ENCODE measurements at places on chromosomes 16 and 17.

DNA sequence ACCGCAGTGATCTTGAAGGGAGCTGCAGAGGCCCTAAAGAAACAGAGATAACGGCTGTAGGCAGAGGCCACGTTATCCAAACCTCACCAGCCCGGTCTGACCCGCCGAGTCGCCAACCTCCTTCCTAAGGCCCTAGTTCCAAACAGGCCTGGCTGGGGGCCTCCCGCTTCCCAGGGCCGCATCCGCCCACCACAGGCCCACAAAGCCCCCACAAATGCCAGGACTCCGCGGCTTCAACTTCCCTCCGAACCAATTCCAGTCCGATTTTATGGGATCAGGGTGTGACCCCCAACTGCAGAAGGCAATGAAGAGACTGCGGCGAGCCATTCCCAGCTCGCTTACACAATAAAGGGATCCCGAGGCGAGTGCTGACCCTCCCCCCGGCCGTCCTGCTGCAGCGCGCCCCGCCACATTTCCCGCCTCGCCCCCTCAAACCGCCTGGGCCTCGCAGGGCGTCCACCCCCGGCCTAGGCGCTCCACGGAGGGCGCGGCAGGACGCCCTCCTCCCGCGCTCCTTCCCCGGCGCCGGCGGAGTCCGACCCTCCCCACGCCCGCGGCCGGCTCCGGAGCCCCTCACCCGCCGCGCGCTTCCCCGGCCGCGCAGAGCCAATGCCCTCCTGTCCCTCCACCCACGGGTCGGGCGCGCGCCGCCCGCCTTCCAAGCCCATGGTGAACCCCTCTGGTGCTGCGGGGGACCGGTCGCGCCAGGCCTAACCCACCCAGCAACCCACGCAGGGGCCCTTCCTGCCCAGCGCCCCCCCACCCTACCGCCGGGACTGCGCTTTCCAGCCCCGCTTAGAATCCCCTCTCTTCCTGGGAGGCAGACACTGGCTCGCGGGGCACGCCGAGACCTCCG lies 926 bp downstream of the MYH10 start:
- DNase-seq: no peak

- no peak for DNase-seq
Measured at GRCh38 chr17:80108036-80108971, 6.9 kb downstream of the GAA start.

- DNase-seq: no peak
Measured at GRCh38 chr17:8649157-8650118, 18.9 kb upstream of the MYH10 start.

- DNase-seq: no peak
Measured at GRCh38 chr17:56395787-56396186, 197.7 kb upstream of the NOG start.

- DNase-seq: no peak
Measured at GRCh38 chr16:75703306-75703705, 2.0 kb upstream of the DUXB start.

GRCh38 chr16:56755038-56755437 lies 25.1 kb downstream of the NUP93 start:
- DNase-seq: no peak

DNA sequence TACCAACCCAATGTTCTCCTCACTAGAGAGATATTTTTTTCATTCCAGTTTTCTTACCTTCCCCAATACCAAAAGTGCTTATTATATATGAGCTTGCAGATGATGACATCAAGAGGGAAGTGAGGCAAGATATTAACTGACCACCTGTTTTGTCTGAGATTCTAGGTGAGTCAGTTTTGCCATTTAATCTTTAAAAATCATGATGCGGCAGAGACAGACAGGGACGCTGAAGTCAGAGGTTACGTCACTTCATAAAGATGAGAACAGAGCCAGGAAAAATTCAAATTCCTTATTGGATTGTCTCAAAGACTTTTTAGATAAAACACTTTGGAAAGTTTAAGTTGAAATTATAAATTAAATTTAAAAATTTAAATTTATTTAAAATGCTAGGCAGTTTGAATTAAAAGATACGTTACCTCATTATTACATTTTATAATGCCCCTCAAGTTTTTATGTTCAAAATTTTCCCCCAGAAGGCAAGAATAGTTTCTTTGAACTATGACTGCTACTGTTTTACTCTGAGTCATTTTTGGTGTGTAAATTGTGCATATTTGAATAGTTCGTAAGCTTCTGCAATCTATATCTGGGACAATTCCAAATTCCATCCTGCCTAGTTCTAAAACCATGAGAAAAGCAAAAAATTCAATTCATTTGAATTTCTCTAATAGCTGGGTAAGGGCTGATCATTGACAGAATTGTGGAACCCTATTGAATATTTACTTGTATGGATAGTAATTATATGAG lies 839.6 kb upstream of the GOT2 start:
- DNase-seq: no peak

GRCh38 chr17:70369391-70369790 lies 200.1 kb downstream of the KCNJ2 start:
- no peak for DNase-seq

DNA sequence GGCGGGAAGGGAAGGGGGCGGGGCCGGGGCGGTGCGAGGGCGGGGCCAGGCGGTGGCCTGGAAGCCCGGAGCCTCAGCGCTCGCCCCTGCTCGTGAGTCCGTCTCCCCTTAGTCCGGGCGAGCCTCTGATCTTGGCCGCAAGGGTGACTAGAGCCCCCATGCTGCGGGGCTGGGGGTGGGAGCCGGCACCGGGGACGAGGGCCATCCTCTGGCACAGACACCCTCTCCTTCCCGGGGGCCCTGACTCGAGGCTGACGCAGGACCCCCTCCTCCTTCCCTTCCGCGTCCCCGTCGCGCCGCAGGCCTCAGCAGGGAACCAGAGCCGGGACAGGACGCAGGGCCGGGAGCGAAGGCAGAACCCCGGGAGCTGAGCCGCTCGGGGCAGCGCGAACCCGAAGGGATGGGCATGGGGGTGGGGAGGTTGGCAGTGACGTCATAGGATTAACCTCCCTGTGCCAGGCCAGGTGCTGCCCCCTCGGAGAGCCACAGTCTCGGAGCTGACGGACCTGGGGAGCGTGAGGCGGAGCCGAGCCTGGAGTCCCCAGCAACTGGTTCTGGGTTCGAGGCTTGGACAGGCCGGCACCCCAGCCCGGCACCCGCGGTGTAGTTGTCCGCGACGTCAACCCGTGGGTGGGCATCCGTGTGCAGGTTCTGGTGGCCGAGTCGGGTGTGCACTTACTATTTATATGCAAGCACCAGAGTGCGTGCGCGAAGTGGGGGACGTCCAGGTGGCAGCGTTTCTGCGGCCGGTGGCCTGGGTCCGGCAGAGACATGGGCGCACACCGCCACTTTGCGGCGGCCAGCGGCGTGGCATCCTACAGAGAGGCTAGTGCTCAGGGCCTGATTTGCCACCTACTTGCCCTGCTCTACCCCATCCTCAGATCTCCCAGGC lies 503 bp upstream of the PLCD3 start:
- DNase-seq: no peak
